ENCODE measurements at places on chromosomes 6 and 20.

DNA sequence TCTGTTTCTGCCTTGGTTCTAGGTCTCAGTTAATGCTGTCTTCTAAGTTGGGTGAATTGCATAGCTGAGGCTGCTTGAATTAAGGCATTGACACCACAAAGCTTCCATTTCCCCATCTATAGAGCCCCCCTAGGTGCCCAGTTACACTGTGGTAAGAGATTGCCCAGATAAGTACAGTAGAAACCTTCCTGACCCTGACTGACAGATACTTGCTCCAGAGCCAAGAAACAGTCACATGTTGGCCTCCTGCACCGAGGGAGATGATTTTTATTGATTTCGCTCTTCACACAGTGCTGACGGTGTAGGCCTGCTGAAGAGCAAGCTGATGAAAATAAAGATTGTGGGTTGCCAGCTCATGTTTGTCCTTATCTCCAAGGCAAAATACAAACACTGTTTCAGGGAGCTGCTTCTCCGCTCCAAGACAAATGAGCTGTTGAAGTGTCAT is 67.9 kb downstream of the TRMT11 start:
- no peak for DNase-seq

GRCh38 chr6:160882006-160882405 is 109.6 kb upstream of the MAP3K4 start:
- no peak for DNase-seq

DNA sequence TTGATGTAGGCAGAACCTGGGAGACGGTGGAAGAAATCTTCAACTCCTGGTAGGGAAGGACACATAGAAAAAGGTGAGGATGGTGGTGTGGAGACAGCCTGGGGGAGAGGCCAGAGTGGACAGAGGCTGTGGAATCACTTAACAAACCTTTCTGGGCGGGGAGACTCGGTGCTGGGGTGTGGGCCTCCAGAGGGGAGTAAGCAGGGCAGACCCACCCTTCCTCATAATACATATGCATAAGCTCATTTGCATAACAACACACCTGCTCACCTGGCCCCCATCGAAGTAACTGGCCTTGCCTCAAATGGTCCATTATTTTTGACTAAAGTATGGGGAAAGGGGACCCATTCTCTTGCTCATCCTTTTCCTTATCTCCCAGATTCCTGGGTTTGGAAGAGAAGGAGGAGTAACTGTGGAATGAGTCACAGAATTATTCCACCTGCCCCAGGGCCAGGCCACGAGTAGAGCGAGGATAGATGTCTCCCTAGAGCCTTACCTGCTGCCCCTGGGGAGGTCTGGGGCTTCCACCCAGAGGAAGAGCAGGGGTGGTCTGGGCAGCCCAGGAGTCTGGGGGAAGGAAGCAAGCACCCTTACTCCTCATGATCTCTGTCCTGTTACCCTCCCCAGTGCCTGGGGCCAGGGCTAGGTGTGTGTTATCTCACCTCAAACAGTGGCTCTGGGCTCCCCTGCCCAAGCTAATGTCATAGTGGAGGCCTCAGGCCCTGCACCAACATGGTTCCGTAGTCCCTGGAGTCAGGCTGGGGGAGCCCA is 10.7 kb upstream of the VEGFA start:
- DNase-seq: no peak

GRCh38 chr20:22576733-22577514 is 7.4 kb downstream of the FOXA2 start:
- DNase-seq: no peak

GRCh38 chr6:153944201-153944600 is 94.8 kb upstream of the OPRM1 start:
- DNase-seq: no peak

- DNase-seq: no peak
Observed at GRCh38 chr6:114080891-114081510, 110.1 kb upstream of the HDAC2 start.

GRCh38 chr20:64056889-64057627 is 5.9 kb upstream of the TCEA2 start:
- DNase-seq: no peak

- no peak for DNase-seq
Observed at GRCh38 chr6:5752391-5752680, 254.4 kb downstream of the NRN1 start.

DNA sequence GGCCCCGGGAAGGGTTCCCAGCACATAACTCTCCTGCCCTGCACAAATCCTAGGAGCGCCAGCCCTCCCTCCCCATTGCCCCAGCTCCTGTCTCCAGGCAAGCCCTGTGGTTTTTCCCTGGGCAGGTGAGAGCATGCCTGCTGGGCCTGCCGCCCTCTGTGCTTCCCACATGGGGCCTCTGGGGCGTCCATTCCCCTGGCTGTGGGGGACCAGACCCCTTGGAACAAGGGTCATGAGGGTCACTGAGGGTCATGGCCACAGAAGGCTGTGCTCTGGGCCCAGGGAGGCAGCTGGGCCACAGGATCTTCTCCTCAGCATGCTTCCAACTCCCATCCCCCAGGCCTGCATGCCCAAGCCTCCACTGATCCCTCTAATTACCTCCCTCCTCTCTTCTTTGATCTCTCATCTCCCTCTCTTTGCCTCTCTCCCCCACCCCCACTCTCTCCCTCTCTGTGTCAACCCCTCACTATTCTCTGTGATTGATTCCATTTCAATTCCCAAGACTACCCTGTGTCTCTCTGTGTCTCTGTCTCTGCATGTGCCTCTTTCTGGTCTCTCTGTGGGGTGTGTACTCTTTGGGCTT is 6.1 kb downstream of the MDFI start:
- DNase-seq: no peak

GRCh38 chr6:145138469-145139139 is 596.7 kb downstream of the EPM2A start:
- DNase-seq: no peak

- DNase-seq: no peak
Observed at GRCh38 chr6:141033101-141033500, 1099.6 kb upstream of the GJE1 start.

DNA sequence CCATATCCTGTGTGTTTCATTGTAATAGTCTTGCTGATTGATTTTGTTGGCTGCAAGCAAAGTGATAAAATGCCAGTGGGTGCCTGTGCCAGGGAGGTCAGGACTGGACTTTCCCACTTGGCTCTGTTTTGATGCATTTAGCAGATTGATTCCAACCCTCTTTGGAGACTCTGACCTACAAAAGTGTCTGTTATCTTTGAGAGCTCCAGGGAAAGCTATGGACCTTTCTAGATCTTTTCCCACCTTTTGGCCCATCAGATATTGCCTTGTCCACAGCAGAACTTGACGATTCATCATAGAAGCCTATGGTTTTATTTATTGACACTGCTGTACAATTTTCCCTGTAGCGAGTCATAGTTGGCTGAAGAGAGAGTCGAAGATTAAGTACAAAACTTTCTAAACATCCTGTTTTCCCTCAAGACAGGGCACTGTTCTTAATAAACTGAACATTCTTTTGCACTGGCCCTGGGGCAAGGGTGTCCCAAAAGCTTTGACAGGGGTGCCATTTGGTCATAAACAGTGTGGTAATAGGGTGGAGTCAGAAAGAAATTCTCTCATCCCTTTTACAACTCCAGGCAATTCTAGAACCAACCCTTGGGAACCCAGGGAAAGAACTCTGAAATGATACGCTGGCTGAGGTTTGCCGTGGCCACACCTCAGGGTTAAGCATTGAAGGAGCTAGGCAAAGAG is 53.7 kb downstream of the E2F3 start:
- no peak for DNase-seq

DNA sequence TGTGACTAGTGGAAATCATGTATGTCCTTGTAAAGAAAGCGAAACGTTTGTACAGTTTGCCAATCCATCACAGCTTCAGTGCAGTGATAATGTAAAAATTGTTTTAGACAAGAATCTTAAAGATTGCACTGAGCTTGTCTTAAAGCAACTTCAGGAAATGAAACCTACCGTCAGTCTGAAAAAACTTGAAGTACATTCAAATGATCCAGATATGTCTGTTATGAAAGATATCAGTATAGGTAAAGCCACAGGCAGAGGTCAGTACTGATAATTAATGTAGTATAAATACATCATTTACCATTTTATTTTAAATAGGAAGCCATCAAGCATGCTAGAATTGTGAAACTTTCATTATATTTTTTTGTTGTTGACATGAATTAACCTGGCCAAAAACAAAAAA is 60.9 kb upstream of the SMIM8 start:
- no peak for DNase-seq

GRCh38 chr6:170038251-170038650 is 252.6 kb downstream of the DLL1 start:
- no peak for DNase-seq

GRCh38 chr6:145627451-145627850 is 107.9 kb downstream of the EPM2A start:
- no peak for DNase-seq

DNA sequence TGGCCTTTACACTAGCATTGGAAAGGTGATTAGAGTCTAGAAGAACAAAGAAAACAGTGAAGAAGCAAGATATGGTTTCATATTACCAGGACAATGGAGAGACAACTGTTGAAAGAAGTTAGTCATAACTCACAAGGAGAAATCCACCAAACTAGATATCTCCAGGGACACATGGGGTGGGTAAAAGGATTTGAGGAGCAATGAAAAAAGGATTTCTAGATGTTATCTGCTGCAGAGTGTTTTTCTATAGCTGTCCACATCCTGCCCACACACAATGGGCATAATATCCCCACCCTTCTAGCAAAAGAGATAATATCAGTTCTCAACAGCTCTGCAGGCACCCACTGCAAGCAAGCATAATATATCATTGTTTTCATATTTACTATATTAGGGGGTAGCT is 303.1 kb downstream of the HAO1 start:
- DNase-seq: no peak

DNA sequence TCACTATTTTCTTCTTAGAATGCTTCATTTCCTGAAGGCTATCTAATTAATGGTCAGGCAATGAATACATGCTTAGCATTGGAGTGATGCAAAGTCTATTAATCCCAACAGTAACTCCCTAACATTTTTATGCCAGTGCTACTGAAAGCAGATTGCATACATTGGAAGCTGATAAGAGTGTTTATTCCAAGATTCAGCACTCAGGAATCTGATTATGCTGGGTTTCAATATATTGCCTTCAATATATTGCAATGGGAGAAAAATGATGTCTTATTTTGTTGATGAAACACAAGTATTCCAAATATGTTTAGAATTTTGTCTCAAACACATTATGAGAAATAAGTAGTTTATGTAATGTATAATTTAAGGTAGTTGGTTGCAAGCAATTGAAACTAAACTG is 26.7 kb upstream of the TRDN start:
- no peak for DNase-seq

GRCh38 chr6:55499591-55499990 is 79.4 kb downstream of the HMGCLL1 start:
- DNase-seq: no peak

- no peak for DNase-seq
Observed at GRCh38 chr20:38256021-38256420, 4.5 kb downstream of the KIAA1755 start.

- DNase-seq: no peak
Observed at GRCh38 chr6:110367825-110368224, 9.7 kb upstream of the METTL24 start.

DNA sequence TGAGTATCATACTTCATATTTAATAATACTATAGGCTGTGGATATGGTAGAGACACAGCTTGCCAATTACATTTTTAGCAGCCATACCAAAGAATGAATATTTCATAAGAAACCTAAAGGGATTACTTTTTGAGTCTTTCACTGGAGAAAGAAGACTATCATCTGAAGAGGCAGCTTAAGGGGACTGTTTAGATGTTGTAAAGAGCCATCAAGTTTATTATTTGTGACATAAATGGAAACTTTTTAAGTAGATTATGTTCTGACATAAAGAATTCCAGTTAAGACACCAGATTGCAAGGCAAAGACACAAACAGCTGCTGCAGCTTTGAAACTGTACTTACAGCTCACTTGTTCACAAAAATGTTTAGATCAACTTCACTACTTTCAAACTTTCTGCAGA is 429.4 kb downstream of the TFAP2A start:
- no peak for DNase-seq

Data from type B pancreatic cell (in vitro differentiated cells).